ENCODE measurements at places on chromosomes 16 and 17.

GRCh38 chr17:76816590-76817135 lies 51.5 kb upstream of the MGAT5B start:
- DNase-seq: peak; percentile 63

- peak; percentile 51 for DNase-seq
These were observed 3.7 kb upstream of the CBX8 start for GRCh38 chr17:79800325-79801155.

GRCh38 chr17:59300941-59301340 lies 30.5 kb upstream of the YPEL2 start:
- DNase-seq: no peak

DNA sequence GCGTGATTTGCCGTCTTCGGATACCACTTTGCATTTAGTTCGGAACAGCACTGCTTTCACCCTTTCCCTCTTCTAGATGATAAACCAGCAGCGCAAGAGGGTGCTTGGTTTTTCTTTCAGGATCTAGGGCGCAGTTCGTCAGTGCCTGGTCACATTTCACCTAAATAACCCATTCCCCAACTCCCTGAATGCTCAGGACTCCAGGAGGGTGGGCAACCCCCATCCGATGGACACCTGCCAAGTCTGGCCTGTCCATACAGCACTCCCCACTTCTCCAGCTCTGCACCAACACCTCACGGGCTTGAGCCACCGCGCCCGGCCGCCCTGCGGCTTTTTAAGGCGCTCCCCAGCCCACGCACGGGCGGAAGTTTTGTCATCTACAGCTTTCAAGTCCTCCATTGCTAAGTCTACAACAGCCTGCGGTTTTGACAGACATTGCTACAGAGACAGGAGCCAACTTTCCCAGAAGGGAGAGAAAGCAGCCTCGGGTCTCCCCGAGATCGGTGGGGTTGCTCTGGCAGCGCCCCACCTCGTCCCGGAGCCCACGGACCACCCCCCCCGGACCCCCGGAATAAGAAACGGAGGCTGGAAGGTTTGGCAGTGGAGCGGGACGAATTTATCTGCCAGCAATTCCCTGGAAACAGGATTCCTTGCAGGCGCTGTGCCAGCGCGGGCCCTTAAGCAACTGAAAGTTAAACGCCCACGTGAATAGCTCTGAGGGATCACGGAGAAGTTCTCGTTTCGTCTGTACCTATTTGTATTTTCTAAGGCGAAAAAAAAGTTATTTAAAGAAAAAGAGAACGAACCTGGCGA lies 38.6 kb upstream of the SLFN13 start:
- DNase-seq: peak; percentile 69

- peak; percentile 81 for DNase-seq
These were observed 2.6 kb upstream of the PITPNC1 start for GRCh38 chr17:67374329-67375053.

- DNase-seq: no peak
These were observed 10.4 kb upstream of the CHMP6 start for GRCh38 chr17:80981062-80981902.

DNA sequence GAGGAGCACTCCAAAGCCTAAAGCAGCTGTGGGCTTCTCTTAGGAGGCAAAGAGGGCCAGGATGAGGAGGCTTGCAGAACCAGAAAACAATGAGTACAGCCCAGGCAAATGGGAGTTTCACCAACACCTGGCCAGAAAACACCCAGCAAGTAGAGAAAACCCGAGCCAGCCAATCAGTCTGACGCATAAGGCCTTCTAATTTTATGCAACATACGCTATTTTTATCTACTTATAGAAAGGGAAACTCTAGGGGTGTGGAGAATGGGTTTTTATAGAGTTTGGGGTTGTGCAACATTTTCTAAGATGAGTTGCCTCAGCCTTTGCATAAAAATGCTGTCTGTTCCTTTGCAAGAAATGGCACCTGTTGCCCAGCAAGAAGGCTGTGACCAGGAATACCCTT lies 529.0 kb upstream of the CDH5 start:
- DNase-seq: no peak

DNA sequence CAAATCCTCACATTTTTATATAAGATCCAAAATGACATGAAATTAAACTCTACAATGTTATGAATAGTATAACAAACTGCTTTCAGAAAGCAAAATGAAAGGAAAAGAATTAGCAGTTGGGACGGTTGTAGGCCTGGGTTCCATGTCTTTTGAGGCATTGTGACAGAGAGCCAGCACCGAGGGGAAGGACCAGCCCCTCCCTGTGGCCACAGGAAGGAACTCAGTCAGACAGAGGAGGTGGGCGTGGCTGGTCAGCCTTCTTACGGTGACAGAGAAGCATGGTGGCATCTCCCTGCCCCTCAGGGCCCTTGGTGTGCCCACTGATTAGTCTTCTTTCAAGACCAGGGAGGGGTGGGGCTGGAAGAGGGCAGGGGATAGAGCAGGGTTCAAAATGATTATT lies 5.7 kb downstream of the ZNF319 start:
- peak; percentile 48 for DNase-seq

GRCh38 chr17:74618451-74618850 lies 5.1 kb downstream of the CD300E start:
- no peak for DNase-seq

DNA sequence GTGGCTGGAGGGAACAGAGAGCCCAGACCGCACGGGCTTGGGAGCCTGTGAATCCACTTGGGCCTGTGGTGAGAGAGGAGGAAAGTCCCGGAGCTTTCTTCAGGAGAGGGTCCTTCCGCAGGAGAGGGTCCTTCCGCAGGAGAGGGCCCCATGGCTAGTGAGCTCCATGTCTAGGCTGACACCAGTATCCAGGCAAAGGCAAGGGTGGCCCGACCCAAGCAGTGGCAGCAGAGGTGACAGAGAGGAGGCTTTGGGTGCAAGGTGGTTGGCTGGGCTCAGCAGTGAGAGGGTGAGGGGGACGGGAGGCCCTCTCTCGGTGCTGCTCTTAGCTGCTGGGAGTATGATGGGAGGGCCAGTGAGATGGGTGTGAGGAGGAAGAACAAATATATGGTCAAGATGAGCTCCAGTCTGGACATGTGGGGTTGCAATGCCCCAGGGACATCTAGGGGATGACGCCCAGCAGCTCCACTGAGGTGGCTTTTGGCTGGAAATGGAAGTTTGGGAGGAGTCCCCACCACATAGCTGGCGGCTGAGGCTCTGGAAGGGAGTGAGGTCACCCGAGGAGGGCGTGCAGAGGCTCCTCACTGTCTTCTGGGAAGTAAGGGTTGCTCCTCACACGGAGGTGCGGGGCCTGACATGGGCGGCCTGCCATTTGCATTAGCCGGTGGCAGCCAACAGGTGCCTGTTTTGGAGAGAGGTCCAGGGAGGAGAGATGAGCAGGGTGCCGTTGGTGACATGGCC lies 2.3 kb upstream of the HSD3B7 start:
- no peak for DNase-seq

GRCh38 chr17:82474223-82475010 lies 15.9 kb downstream of the NARF start:
- DNase-seq: no peak

- DNase-seq: no peak
These were observed 14.9 kb downstream of the CA4 start for GRCh38 chr17:60164697-60165096.
